ENCODE measurements at places on chromosomes 12 and 14.

- no peak for DNase-seq
These were observed 68.7 kb downstream of the PRMT8 start for GRCh38 chr12:3559601-3560294.

- DNase-seq = no peak
These were observed 91.0 kb upstream of the MED13L start for GRCh38 chr12:116368196-116369194.

DNA sequence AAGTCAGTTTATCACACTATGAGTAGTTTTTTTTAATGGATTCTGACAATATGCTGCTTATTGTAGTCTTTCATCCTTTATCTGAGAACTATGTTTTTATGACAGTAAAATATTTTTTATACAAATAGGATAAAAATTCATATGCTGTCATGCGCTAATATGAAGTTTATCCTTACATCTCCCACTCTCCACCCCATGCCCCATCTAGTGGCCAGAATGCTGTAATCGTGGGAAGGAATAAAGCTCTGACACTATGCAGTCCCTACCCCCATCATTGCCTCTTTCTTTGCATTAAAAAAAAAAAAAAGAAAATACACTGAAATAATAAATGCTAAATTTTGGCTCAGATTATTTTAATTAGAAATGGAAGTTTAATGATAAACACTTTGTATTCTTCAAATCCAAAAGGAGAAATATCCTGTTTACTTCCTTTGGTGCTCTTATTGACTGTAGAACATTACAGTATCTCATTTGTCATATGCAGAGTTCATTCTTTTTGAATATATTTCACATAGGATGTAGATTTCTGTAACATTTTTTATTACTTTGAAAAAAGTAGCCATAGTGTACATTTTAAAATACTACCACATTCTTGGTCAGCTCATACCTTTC lies 145.9 kb upstream of the SLCO1C1 start:
- DNase-seq = peak; percentile 56

DNA sequence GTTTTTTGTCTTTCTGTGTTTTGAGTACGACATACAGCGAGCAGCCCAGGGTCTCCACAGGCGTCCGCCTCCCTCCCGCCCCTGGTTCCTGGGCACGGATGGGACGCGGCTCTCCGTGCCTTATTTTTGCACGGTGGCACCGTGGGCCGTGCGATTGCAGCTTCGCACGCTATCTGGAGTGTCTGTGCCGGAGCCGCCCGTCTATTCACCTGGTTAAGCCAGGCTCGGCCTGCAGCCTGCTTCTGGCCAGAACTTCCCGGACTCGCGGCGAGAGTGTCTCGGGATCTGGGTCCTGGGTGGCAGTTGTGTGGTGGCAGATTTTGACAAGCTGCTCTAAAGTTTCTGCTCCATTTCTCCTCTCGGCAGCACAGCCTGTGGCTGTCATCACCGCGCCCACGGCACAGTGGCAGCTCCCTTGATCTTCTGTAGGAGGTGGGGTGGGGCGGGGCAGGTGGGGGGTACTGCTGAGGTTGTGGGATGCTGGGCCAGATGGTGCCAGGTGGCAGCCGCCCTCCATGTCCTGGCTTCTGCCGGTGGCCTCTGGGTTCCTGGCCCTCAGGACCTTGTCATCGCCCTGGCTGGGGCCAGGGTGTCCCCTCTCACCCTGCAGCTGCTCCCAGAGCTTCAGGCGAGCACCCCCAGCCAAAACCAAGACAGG lies 2.9 kb downstream of the MMP17 start:
- peak; percentile 13 for DNase-seq
